GDM1 (cell line): ENCODE measurements at places on chromosomes 16 and 17.

DNA sequence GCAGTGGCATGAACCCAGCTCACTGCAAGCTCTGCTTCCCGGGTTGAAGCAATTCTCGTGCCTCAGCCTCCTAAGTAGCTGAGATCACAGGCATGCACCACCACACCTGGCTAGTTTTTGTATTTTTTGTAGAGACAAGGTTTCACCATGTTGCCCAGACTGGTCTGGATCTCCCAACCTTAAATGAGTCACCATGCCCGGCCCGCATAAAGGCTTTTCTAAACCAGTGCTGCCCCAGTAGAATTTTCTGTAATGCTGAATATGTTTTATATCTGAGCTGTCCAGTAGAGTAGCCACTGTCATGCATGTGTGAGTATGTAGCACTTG lies 36.9 kb upstream of the WSB1 start:
- DNase-seq = no peak

- no peak for DNase-seq
Measured at GRCh38 chr16:22386976-22387375, 12.6 kb upstream of the CDR2 start.

- no peak for DNase-seq
Measured at GRCh38 chr17:9977180-9977575, 72.1 kb upstream of the RCVRN start.

- no peak for DNase-seq
Measured at GRCh38 chr17:28330671-28331070, 4.6 kb downstream of the IFT20 start.

DNA sequence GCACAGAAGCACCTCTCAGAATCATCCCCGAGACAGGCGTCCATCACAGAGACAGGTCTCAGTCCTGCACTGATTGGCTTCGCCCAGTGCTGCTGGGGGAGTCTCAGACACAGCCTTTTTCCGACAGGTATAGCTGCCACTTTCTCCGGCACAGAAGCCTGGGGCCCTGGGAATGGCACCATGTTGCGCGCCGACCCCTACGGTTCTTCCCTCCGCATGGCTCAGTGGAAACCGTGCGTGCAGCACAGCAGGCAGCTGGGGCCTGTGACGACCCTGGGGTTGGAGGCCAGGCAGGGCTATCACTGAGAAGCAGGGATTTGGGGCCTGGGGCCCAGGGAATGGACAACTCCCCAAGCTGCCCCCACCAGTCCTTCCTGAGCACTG lies 29.7 kb upstream of the CDH15 start:
- DNase-seq = no peak

- no peak for DNase-seq
Measured at GRCh38 chr17:74449773-74450172, 16.7 kb upstream of the CD300A start.

DNA sequence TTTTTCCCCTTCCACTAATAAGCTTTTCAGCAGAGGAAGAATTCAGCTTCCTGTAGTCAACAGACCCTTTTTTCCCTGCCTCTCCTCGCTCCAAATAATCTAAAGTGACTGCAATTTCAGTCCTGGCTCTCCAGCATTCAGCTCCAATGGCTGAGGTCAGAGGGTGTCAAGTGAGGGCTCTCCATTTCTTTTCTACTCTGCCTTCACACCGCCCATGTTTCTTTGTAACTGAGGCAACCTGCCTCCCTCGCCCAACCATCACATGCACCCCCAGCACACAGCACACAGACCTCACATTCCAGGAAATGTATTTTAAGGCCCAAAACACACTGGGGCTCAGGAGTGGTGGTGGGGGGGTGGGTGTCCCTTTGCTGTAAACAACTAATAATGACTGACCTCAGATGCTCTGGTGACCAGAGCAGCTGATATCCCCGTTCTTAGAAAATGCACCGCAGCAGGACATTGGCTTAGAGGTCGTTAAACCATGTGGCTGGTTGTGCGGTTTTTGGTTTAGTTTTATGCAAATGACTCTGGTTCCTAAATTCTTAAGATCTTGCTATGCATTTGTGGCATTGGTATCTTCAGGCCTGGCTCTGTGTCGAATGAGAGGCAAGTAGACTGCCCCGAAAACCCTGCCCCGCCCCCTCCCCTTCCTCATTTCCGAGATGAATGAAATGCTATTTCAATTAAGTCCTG lies 203.6 kb downstream of the ZFHX3 start:
- DNase-seq = no peak

- no peak for DNase-seq
Measured at GRCh38 chr16:72635104-72635503, 412.8 kb downstream of the ZFHX3 start.

- DNase-seq = no peak
Measured at GRCh38 chr16:50737420-50737959, 4.4 kb upstream of the CYLD start.

GRCh38 chr16:1395444-1396031 lies 19.0 kb downstream of the UNKL start:
- DNase-seq = no peak

DNA sequence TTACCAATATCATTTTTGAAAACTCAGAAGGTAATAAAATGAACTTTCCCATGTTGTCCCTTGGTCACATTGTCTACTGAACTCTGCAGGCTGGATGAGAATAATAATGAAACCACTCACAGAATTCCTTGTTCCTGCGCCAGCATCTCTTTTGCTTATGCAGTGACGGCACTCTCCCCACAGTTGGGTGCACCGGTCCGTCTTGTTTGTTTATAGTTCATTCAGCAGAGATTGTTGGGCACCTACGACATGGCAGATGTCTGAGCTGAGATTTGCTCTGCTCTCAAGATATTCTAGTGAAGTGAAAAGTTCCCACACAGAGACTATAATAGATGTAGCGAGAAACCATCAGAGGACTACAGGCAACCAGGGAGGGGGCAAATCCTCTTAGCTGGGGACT lies 375.7 kb upstream of the CDH11 start:
- no peak for DNase-seq

DNA sequence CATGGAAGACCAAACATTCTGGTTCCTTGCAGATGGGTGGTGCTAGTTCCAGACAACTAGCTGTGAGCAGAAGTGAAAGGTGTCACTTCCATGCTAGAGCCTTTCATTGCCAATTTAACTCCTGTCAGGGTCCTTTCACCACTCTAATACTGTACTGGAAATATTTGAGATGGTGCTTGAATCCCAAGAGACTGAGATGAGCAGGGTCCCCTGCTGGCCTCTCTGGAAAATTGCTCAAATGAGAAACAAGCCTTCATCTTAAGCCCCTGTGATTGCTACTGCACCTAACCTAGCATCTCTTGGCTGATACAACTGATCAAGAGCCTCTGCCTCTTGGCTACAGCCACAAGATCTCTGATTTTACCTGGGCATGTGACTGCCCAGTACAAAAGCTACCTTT lies 7.4 kb upstream of the VAC14 start:
- DNase-seq = no peak
